ENCODE measurements at places on chromosomes 3 and 15.

GRCh38 chr3:127119693-127120464, 73.1 kb upstream of the PRR23E start:
- DNase-seq: no peak

- DNase-seq: peak; percentile 33
These were observed 52.2 kb downstream of the SEMA5B start for GRCh38 chr3:122975163-122975923.

- DNase-seq: peak; percentile 78
These were observed 12.1 kb downstream of the TBC1D2B start for GRCh38 chr15:78065284-78065872.

DNA sequence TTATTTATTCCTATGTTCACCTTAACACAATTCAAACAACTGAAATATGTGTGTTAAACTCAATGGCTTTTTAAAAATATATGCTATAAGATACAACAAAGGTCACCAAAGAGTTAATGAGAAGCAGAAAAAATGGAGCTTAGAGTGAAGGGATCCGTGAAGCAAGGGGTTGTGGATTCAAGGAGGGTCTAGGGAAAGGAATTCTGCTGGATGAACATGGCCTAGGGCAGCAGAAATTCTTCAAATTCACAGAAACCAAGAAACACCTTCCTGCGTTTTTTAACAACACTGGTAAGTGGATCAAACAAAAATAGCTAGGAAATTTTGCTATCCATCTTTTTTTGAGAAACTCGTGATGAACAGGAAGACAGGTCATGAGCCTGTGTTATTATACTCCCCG, 59.3 kb upstream of the PLSCR5 start:
- no peak for DNase-seq

- no peak for DNase-seq
These were observed 12.7 kb upstream of the ST3GAL6 start for GRCh38 chr3:98750276-98750919.

GRCh38 chr3:113291572-113291971, 80.2 kb downstream of the BOC start:
- no peak for DNase-seq

DNA sequence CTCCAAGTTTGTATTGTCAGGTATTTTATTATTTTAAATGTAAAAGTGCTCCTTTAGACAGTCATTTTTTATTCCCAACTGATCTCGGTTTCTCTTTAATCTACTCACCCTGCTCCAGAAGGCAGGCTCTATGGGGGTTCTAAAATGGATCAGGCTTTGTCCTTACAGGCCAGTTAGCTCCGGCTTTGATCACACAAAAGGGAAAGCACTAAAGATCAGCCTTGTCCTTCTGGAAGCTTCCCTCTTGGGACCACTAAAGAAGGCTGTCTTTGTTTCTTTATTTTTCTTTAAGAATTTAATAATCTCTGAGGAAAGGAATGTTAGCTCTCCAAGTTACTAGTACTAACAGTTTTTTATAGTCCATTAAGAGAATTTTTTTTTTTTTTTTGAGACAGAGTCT, 560.5 kb upstream of the ZNF717 start:
- no peak for DNase-seq

GRCh38 chr15:75702436-75702835, 10.2 kb downstream of the CSPG4 start:
- no peak for DNase-seq

DNA sequence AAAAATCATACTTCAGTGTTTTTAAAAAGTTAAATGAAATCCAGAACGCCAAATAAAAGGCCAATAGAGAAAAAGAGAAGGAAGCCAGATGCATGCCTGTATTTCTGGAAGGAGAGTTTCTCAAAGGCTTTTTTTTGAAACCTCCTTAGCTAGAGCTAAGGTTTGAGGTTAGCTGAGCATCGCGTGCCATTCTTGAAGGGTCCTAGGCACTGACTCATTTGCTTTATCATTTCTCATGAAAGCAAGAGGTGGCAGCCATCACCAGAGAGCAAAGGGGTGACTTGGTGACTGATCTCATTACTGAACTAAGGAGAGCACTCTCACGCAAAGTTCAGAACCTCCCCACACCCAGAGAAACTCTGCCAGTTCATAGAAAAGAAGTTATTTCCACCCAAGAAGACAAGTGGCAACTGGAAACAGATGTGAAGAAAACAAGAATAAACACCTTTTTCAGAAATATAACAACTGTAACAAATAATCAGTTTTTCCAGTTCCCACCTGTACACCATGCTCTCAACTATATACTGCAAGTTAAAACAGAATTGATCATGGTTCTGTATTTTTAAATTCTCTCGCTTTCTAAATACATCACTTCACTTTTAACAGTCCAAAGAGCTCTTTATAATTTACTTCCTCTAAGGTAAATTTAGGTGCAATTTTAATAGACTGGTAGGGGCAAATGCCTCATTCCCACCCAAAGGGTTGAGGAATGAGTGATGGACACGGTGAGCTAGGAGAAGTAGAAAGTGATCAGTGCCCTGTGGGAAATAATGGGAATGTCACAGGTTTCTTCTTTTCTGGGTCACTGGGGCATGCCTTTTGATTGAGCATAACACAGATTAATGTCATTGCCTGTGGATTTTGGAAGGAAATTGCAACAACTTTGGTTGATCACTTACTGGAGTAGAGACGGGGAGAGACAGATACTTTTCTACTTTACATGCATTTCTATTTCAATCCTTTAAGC, 24.7 kb downstream of the GPR15 start:
- peak; percentile 67 for DNase-seq

- DNase-seq: no peak
These were observed 127.7 kb downstream of the SV2B start for GRCh38 chr15:91227766-91228165.

- DNase-seq: no peak
These were observed 18.7 kb upstream of the NEO1 start for GRCh38 chr15:73033611-73034010.

GRCh38 chr3:23999012-23999641, 54.0 kb downstream of the NR1D2 start:
- peak; percentile 45 for DNase-seq

DNA sequence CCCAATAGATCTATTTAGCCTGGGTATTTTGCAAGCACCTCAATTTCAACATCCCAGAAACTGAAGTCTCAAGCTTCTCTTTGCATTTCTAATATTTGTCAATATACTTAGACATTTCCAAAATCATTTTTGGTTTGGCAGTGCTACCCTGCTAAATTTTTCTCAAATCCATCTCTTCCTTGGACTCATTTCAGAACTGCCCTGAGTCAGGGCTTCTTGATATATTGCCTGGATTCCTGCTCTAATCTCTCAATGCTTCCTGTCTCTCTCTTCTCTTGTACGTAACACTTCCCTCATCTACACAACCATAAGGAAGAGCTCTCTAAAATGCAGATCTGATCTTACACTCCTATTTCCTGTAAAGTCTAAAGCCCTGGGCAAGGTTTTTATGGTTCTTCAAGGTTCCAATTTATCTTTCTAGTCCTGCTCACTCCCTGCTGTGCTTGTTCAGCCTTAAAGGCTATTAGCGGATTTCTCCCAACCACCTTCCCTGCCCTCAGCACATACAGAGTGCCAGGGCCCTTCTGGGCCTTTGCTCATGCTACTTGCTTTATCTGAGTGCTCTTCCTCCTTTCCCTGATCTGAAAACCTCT, 53.0 kb upstream of the MME start:
- DNase-seq: peak; percentile 90

DNA sequence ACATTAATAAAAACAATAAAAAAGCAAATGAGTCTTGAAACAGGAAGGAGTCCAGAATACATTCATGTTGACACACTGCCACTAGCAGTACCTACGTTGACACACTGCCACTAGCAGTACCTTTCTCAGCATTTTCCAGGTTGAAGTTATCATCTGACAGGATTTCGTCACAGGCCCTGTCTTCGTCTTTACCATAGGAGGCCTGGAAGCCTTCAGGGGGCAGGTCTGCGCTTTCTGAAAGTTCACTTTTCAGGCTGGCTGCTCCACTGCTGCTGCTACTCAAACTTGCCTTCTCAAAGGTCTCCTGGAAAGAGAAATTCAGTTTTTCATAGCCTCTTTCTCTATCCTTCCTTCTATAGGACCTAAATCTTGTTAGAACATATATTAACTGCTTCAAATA, 194.7 kb downstream of the NEK10 start:
- DNase-seq: no peak

DNA sequence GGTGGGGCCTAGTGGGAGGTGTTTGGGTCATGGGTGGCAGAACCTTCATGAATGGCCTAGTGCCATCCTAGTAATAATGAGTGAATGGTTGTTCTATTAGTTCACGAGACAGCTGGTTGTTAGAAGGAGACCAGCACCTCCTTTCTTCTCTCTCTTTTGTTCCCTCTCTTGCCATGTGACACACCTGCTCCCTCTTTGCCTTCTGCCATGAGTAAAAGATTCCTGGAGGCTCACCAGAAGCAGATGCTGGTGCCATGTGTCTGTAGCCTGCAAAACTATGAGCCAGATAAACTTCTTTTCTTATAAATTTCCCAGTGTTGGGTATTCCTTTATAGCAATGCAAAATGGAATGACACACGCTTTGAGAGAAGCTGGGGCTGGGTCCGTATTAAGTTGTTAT, 89.0 kb upstream of the SLC4A7 start:
- DNase-seq: no peak

DNA sequence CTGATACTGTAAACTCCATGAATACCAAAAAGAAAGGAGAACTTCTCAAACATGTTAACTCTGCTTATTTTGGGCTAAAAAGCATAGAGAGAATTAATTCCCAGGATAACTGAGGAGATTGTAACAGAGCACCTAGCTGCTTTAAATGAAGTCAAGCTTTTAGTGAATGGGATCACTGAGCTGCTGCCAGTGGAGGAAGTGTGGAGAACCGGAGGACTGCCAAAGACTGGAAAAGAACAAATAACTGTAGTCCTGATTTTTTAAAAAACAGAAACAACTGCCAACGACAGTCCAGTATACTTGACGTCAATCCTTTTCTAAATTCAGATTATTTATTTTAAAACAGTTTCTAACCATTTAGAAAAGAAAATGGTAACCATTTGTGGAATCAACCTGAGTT, 3.3 kb downstream of the C3orf70 start:
- DNase-seq: no peak

DNA sequence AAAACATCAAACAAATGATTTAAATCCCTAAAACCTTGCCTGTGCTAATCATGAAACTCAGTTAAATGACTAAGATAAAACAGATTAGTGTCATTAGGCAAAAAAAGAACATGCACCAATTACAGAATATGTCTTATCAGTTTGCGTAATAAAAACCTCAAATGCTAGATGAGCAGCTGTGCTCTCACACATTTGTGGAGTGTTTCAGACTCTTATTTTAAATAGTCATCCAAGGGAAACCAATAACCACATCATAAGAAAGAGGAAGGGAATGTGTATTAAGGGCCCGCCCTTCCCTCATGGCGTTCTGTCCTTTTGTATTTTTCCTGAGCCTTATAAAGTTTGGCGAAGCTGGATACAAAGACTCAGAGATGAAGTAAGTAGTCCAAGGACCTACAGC, 6.6 kb downstream of the SAMMSON start:
- DNase-seq: no peak

DNA sequence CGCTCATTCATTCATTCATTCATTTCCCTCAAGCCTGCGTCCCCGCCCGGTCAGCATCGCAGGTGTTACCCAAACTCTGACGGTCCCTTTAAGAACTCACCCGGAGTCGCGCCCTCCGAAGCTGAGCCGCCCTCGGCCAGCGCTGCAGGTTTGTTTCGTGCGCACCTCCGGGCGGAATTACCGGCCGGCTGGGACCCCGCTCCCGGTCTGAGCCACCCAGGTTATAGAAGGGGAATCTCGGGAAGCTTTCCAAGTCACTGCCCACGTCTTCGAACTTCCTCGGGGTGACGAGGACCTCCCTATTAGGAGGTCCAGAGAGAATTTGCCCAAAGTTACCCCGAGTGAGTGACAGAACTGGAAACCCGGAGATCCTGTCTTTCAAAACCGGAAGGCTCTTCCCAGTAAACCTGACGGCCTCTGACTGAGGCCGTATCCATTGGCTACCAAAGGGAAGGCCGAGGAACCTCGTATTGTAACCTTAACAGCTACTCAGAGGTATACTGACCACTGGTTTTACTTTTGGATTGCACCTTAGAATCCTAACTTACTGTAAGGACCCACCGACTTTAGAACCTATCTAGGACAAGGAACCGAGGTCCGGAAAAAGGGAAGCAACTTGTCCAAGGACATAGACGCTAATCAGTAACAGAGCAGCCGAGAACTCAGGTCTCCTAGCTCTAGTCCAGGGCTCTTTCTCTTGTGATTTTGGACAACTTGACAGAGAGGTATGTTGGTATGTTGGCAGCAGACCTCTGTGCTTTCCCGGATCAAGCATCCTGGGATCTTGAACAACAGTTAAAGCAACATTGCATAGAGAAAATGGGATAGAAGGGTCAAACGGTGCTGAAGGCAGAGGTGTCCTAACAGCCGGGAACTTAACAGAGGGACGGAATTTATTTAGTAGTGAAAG, 788 bp upstream of the DLG1 start:
- DNase-seq: peak; percentile 34

GRCh38 chr3:101189176-101189575, 131.2 kb downstream of the IMPG2 start:
- DNase-seq: no peak

GRCh38 chr15:61654002-61654740, 406.1 kb downstream of the VPS13C start:
- DNase-seq: no peak

- peak; percentile 36 for DNase-seq
These were observed 1.7 kb downstream of the MRAS start for GRCh38 chr3:138349926-138350665.

GRCh38 chr3:53156368-53156834, 4.6 kb upstream of the PRKCD start:
- DNase-seq: no peak

DNA sequence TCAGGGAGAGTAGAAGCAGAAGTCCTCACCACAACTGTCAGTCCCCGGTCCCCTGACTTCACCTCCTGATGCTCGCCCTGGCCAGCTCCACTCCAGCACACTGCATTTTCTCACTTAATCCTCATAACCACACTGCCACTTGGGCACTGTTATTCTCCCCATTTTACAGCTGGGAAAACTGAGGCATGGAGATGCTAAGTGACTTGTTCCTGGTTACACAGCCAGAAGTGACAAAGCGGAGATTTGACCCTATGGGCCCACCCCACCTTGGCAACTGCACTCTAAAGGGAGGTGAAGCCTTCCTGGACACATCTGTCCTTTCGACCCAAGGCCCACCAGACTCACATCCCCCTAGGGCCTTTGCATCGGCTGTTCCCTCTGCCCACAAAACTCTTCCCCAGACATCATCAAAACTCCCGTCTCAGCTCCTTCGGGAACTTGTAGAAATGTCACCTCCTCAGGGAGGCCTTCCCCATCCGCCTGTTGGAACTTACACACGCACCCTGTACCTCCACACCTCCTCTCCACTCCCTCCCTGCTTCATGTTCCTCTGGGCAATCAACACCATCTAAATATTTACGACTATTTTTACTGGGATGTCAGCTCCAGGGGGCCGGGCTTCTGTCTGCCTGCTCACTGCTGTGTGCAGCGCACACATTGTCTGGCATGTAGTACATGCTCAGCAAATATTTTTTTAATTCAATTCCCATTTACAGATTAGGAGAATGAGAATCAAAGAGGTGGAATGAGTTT, 3.1 kb downstream of the GRIP2 start:
- no peak for DNase-seq

- no peak for DNase-seq
These were observed 4.4 kb downstream of the NAALADL2 start for GRCh38 chr3:174863488-174863887.

- peak; percentile 31 for DNase-seq
These were observed 33.4 kb upstream of the ZNF609 start for GRCh38 chr15:64426845-64427465.

GRCh38 chr3:116579840-116580239, 129.7 kb upstream of the TUSC7 start:
- no peak for DNase-seq

GRCh38 chr3:11523572-11524101, 120.1 kb downstream of the VGLL4 start:
- no peak for DNase-seq
